ENCODE measurements at places on chromosomes 4 and X. TPM values are rescaled to one million over a fixed set of nuclear protein-coding genes. Genes with fewer than 3 reads are reported as not detected.

Gene SLC2A9
- total RNA-seq, result 2.7 TPM

Gene CABS1
- total RNA-seq, result not detected

Gene GAGE2A
- total RNA-seq, result not detected

Gene TMEM271
- total RNA-seq, result not detected

Gene CD40LG
- total RNA-seq, result not detected

Gene TMEM144
- total RNA-seq, result 4.9 TPM

Gene FAM241A
- total RNA-seq, result 4.8 TPM

GRCh38 chr4:44985152-44985551 is 258.8 kb upstream of the GNPDA2 start:
- no peak for DNase-seq
- no peaks in the 10 kb centered on the region for H3K36me3 ChIP-seq
- no peak overlapping the region for H3K27ac ChIP-seq
- no peaks in the 10 kb centered on the region for H3K4me1 ChIP-seq
- H3K27me3 ChIP-seq, result no peaks in the 10 kb centered on the region

- peaks cover 46% of the 10 kb centered on the region for H3K36me3 ChIP-seq
- H3K27me3 ChIP-seq, result no peaks in the 10 kb centered on the region
- no peak overlapping the region for H3K27ac ChIP-seq
Observed at GRCh38 chr4:169102026-169102425, 92.0 kb upstream of the CBR4 start.

DNA sequence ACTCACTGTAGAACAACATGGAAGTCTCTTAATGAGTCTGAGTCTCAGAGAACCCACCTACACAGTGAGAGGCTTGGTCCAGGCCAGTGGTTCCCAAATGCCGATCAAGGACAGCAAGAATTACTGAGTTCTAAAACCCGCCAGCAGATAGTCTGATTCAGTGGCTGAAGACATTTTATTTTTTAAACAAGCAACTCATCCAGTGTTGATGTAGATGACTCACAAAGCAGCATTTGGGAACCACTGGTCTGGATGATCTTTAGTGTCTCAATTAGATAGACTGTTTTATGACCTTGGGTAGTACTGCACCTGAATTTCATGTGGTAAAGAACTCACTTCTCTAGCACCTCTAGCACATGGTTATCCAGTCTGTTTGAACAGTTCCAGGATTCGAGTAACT is 193.6 kb downstream of the FBXW7 start:
- no peak overlapping the region for H3K27ac ChIP-seq
- H3K4me3 ChIP-seq, result no peak overlapping the region
- no peak for DNase-seq
- no peaks in the 10 kb centered on the region for H3K27me3 ChIP-seq
- no peaks in the 10 kb centered on the region for H3K4me1 ChIP-seq
- peaks cover 18% of the 10 kb centered on the region for H3K36me3 ChIP-seq

GRCh38 chrX:136828830-136829229 is 48.1 kb upstream of the ARHGEF6 start:
- no peaks in the 10 kb centered on the region for H3K36me3 ChIP-seq
- H3K4me3 ChIP-seq, result no peak overlapping the region
- no peaks in the 10 kb centered on the region for H3K4me1 ChIP-seq
- H3K27me3 ChIP-seq, result no peaks in the 10 kb centered on the region
- no peak for DNase-seq

- peaks cover 83% of the 10 kb centered on the region for H3K36me3 ChIP-seq
- no peak for DNase-seq
- H3K27me3 ChIP-seq, result no peaks in the 10 kb centered on the region
- H3K4me3 ChIP-seq, result no peak overlapping the region
Observed at GRCh38 chr4:1842993-1843448, 12.9 kb downstream of the LETM1 start.

DNA sequence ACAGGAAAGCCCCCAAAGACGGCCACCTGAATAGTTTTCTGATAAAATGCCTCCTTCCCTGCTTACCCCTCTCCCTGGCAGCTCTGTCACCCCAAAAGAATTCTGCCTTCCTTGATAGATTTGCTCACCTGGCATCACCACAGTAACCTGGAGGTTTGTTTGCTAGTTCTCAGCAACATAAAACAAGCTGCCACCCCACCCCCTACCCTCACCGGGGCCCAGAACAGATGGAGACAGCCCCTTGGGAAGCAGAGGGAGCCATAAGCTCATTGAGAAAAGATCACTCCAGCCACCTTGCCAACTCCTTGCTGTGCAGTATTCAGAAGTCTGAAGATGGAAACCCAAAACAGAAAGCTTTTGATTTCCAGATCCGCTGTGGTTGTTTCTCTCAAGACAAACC is 108.6 kb downstream of the DHX15 start:
- H3K27ac ChIP-seq, result no peak overlapping the region
- no peaks in the 10 kb centered on the region for H3K36me3 ChIP-seq
- DNase-seq, result no peak
- no peaks in the 10 kb centered on the region for H3K4me1 ChIP-seq
- no peaks in the 10 kb centered on the region for H3K27me3 ChIP-seq
- H3K4me3 ChIP-seq, result no peak overlapping the region

DNA sequence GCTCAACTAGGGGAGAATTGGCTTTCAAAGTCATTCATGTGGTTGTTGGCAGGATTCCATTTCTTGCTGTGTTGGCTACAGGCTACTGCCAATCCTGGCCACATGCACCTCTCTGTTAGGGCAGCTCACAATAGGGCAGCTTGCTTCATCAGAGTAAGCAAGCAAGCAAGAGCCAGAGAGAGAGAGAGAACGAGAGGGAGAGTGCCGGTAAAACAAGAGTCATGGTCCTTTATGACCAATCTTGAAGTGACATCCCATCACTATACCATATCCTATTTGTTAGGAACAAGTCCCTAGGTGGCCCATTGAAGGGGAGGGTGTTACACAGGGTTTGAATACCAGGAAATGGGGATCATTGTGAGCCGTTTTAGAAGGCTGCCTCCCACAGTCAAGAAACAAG is 33.0 kb upstream of the TLR2 start:
- H3K36me3 ChIP-seq, result no peaks in the 10 kb centered on the region
- no peaks in the 10 kb centered on the region for H3K27me3 ChIP-seq
- H3K4me1 ChIP-seq, result no peaks in the 10 kb centered on the region
- H3K27ac ChIP-seq, result peak overlapping the region; percentile 60
- H3K4me3 ChIP-seq, result no peak overlapping the region

DNA sequence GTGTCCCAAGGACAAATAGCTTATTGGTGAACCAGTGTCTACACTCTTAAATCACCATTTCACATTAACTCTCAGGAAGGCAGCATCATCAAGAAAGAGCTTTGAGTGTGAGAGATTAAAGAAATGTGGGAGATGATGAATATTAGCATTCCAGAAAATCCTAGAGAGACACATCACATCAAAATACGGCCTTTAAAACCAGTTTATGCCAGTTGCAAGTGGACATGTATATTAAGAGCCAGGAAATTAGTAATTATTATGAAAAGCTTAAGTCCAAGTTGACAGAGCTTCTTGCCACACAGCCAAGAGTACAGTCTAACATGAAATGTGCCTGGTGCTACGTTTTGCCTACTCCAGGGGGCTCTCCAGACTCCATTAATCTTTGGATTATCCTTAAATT is 503.0 kb upstream of the BOD1L1 start:
- no peaks in the 10 kb centered on the region for H3K36me3 ChIP-seq
- H3K27ac ChIP-seq, result no peak overlapping the region
- no peak overlapping the region for H3K4me3 ChIP-seq
- no peaks in the 10 kb centered on the region for H3K27me3 ChIP-seq
- no peak for DNase-seq

- H3K4me3 ChIP-seq, result no peak overlapping the region
- H3K27me3 ChIP-seq, result no peaks in the 10 kb centered on the region
- no peaks in the 10 kb centered on the region for H3K36me3 ChIP-seq
Observed at GRCh38 chr4:61374447-61374891, 174.3 kb downstream of the ADGRL3 start.

DNA sequence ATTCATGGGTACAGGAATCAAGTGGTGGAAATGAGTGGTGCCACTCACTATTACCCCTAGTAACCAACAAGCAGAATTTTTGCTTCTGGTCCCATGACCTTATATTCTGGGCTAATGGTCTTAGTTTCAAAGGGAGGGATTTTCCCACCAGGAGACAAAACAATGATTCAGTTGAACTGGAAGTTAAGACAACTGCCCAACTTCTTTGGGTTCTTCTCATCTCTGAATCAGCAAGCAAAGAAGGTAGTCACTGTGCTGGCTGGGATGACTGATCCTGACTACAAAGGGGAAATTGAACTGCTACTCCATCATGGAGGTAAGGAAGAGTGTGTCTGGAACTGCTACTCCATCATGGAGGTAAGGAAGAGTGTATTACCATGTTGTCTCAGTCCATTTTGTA is 87.2 kb downstream of the IL13RA2 start:
- no peak overlapping the region for H3K4me3 ChIP-seq
- H3K36me3 ChIP-seq, result no peaks in the 10 kb centered on the region
- peaks cover 6% of the 10 kb centered on the region for H3K27me3 ChIP-seq
- no peak for DNase-seq

DNA sequence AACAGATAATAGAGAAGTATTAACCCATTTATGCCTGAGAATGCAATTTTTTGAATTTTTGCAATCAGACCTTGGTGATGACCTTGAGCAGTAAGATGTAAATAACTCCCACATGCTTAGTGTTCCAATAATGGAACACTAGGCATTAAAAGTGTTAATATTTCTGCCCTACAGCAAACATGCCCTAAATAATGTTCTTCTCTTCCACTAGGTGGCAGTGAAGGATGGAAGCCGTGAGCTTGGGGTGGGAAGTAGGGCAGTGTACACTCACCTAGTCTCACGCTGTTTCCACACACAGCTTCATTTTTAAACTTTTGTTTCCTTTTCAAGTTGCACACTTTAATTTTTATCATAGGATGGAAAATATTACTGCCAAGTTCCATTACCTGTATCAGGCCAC is 613.1 kb upstream of the HS3ST1 start:
- no peak overlapping the region for H3K4me3 ChIP-seq
- no peak overlapping the region for H3K27ac ChIP-seq
- no peaks in the 10 kb centered on the region for H3K4me1 ChIP-seq

DNA sequence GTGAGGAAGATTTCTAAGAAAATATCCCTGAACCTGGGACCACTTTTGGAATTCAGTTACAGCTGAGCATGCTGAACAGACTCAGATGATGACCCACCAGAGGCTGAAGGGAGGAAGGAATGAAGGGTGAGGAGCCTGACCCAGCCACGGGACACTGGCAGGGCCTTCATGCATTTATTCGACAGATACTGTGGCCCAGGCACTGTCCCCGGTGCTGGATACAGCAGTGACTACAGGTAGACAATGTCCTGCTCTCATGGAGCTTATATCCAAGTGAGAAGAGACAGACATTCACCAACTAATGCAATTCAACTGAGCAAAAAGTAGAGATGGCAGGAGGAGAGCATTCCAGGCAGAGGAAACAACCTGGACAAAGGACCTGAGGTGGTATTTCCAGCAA is 2.2 kb upstream of the IQSEC2 start:
- H3K27ac ChIP-seq, result no peak overlapping the region
- peaks cover 18% of the 10 kb centered on the region for H3K4me1 ChIP-seq
- no peak overlapping the region for H3K4me3 ChIP-seq
- H3K27me3 ChIP-seq, result peaks cover 12% of the 10 kb centered on the region

DNA sequence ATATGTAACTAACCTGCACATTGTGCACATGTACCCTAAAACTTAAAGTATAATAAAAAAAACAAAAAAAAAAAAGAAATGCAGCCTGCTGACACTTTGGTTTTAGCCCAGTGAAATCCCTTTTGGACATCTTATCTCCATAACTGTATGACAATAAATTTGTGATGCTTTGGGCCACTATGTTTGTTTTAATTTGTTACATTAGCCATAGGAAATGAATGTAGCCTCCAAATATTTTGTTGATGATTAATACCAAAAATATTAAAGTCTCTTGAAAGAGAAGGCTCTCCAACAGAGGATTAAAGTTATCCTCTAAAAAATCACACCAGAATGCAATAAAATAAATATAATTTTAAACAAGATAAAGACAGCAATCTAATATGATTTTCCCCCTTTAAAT is 852.7 kb upstream of the SLIT2 start:
- no peak overlapping the region for H3K27ac ChIP-seq
- no peaks in the 10 kb centered on the region for H3K4me1 ChIP-seq
- H3K27me3 ChIP-seq, result no peaks in the 10 kb centered on the region
- H3K4me3 ChIP-seq, result no peak overlapping the region
- DNase-seq, result no peak
- H3K36me3 ChIP-seq, result no peaks in the 10 kb centered on the region

GRCh38 chr4:100511896-100512295 is 5.9 kb downstream of the EMCN start:
- H3K27me3 ChIP-seq, result no peaks in the 10 kb centered on the region
- H3K4me1 ChIP-seq, result no peaks in the 10 kb centered on the region
- no peak overlapping the region for H3K27ac ChIP-seq
- no peak for DNase-seq
- no peak overlapping the region for H3K4me3 ChIP-seq

- H3K4me3 ChIP-seq, result no peak overlapping the region
- H3K4me1 ChIP-seq, result no peaks in the 10 kb centered on the region
- H3K27ac ChIP-seq, result no peak overlapping the region
- H3K36me3 ChIP-seq, result no peaks in the 10 kb centered on the region
- DNase-seq, result no peak
- no peaks in the 10 kb centered on the region for H3K27me3 ChIP-seq
Observed at GRCh38 chr4:110533940-110534339, 58.0 kb downstream of the ENPEP start.

- H3K4me3 ChIP-seq, result no peak overlapping the region
- DNase-seq, result no peak
- no peaks in the 10 kb centered on the region for H3K4me1 ChIP-seq
- H3K36me3 ChIP-seq, result no peaks in the 10 kb centered on the region
- H3K27ac ChIP-seq, result no peak overlapping the region
Observed at GRCh38 chr4:123802082-123802645, 405.6 kb downstream of the SPRY1 start.

GRCh38 chrX:2831471-2832228 is 2.9 kb downstream of the GYG2 start:
- no peak overlapping the region for H3K27ac ChIP-seq
- no peak for DNase-seq
- H3K4me3 ChIP-seq, result no peak overlapping the region
- no peaks in the 10 kb centered on the region for H3K4me1 ChIP-seq
- H3K36me3 ChIP-seq, result no peaks in the 10 kb centered on the region
- no peaks in the 10 kb centered on the region for H3K27me3 ChIP-seq

- H3K27ac ChIP-seq, result no peak overlapping the region
- no peaks in the 10 kb centered on the region for H3K36me3 ChIP-seq
- no peaks in the 10 kb centered on the region for H3K27me3 ChIP-seq
- H3K4me1 ChIP-seq, result no peaks in the 10 kb centered on the region
Observed at GRCh38 chr4:59700651-59701050, 1499.5 kb upstream of the ADGRL3 start.

- H3K4me3 ChIP-seq, result no peak overlapping the region
- H3K27me3 ChIP-seq, result no peaks in the 10 kb centered on the region
- no peak overlapping the region for H3K27ac ChIP-seq
- DNase-seq, result no peak
- H3K36me3 ChIP-seq, result no peaks in the 10 kb centered on the region
- no peaks in the 10 kb centered on the region for H3K4me1 ChIP-seq
Observed at GRCh38 chrX:94743478-94743877, 1069.5 kb downstream of the FAM133A start.

DNA sequence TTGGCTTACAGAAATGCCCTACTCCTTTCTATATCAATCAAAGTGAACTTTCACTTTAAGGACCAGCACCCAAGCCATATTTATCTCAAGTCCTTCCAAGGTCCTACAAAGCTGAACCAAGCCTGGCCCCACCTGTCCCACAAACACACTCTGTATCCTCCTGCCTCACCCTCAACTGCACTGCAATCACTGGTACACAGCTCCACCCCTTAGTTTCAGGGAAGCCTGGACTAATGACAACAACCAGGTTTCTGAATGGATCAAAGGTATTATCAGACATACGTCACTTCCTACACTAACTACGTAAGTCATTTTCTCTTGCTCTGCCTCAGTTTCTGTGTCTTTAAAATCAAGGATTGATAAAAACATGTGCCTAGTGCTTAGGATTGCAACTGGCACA is 205.6 kb upstream of the HS3ST1 start:
- no peak overlapping the region for H3K27ac ChIP-seq
- no peaks in the 10 kb centered on the region for H3K36me3 ChIP-seq
- no peaks in the 10 kb centered on the region for H3K27me3 ChIP-seq
- H3K4me3 ChIP-seq, result no peak overlapping the region
- no peaks in the 10 kb centered on the region for H3K4me1 ChIP-seq

All from tibial nerve (tissue), 4 donors.